Activated CD4-positive, alpha-beta T cell treated with anti-CD3 and anti-CD28 coated beads for 36 hours (primary cell): ENCODE measurements at places on chromosomes 6 and 20. TPM values are rescaled to one million over a fixed set of nuclear protein-coding genes. Genes with fewer than 3 reads are reported as not detected.
A peak's percentile ranks its signal among the peaks of the same experiment; 100 is the strongest.

The TREM1 gene
- 0.86 TPM for total RNA-seq

The CCN6 gene
- total RNA-seq: 0.32 TPM

GRCh38 chr6:139932671-139933070, 558.2 kb upstream of the CITED2 start:
- H3K4me1 ChIP-seq: no peaks in the 10 kb centered on the region
- no peak overlapping the region for H3K4me3 ChIP-seq
- no peak overlapping the region for H3K27ac ChIP-seq
- H3K36me3 ChIP-seq: no peaks in the 10 kb centered on the region
- H3K27me3 ChIP-seq: no peaks in the 10 kb centered on the region

GRCh38 chr6:27811451-27811772, 100.8 kb downstream of the OR2B2 start:
- no peaks in the 10 kb centered on the region for H3K27me3 ChIP-seq
- peak overlapping the region; percentile 86 for H3K4me3 ChIP-seq
- peaks cover 10% of the 10 kb centered on the region for H3K36me3 ChIP-seq
- H3K4me1 ChIP-seq: peaks cover 52% of the 10 kb centered on the region
- no peak for DNase-seq
- H3K27ac ChIP-seq: peak overlapping the region; percentile 95

GRCh38 chr6:120219339-120219738, 869.8 kb upstream of the MAN1A1 start:
- no peaks in the 10 kb centered on the region for H3K4me1 ChIP-seq
- no peak overlapping the region for H3K4me3 ChIP-seq
- no peak for DNase-seq
- no peaks in the 10 kb centered on the region for H3K36me3 ChIP-seq
- H3K27ac ChIP-seq: no peak overlapping the region

The CTCFL gene
- not detected for total RNA-seq

DNA sequence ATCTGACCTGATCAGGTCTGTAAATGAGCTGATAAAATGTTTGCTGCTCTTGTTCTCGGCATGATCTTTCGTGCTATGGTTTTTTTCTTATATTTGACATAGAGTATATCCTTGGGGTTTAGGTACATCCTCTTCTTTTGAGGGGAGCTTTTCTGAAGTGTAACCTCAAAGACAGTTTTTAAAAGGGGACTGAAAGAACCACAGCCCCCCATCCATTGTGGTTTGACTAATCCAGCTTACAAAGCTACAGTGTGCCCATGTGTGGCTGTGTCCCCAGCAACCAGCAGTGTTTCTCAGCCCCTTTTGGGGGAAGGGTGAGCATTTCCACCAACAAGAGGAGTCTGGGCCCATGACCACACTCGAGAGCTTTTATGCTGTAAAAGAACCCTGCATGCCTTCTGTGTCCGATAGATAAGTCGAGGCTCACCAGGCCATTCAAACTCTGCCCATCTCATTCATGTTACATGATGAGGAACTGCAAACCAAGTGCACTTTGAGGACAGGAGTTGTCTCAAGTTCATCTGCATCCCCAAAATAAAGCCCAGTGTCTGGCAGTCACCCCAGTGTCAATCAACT, 266.0 kb downstream of the SLC24A3 start:
- H3K27ac ChIP-seq: no peak overlapping the region
- DNase-seq: no peak
- no peaks in the 10 kb centered on the region for H3K36me3 ChIP-seq

DNA sequence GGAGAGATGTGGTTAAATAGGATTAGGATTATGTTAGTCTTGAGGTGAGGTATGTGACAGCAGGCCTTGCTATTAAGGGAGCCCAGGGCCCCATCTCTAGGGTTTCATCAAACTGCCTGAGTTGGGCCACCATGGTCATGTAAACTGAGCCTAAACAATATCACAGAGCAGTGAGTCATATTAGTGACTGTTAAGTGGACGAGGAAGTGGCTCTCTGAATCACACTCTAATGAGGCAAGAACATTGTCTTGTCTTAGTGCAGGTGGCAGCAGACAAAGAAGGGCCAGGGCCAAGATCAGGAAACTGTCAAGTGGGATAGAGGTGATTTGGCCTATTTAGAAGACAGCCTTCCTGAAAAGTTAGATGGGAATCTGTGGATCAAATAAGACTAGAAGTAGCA, 23.1 kb downstream of the ENPP3 start:
- H3K4me1 ChIP-seq: no peaks in the 10 kb centered on the region
- no peak overlapping the region for H3K4me3 ChIP-seq
- no peak for DNase-seq
- H3K27me3 ChIP-seq: no peaks in the 10 kb centered on the region

The ADTRP gene
- 26.3 TPM for total RNA-seq

GRCh38 chr6:81770381-81770780, 17.9 kb upstream of the TENT5A start:
- peaks cover 10% of the 10 kb centered on the region for H3K27me3 ChIP-seq
- peaks cover 3% of the 10 kb centered on the region for H3K4me1 ChIP-seq

GRCh38 chr6:52133324-52133723, 45.9 kb upstream of the PKHD1 start:
- H3K27ac ChIP-seq: no peak overlapping the region
- DNase-seq: no peak
- H3K4me1 ChIP-seq: peaks cover 5% of the 10 kb centered on the region
- H3K27me3 ChIP-seq: peaks cover 9% of the 10 kb centered on the region
- no peaks in the 10 kb centered on the region for H3K36me3 ChIP-seq
- H3K4me3 ChIP-seq: no peak overlapping the region

GRCh38 chr6:21257125-21257524, 336.4 kb upstream of the SOX4 start:
- H3K27ac ChIP-seq: no peak overlapping the region
- peaks cover 5% of the 10 kb centered on the region for H3K27me3 ChIP-seq
- H3K36me3 ChIP-seq: no peaks in the 10 kb centered on the region
- no peak overlapping the region for H3K4me3 ChIP-seq

GRCh38 chr6:132959639-132960326, 145.4 kb downstream of the RPS12 start:
- DNase-seq: no peak
- H3K4me3 ChIP-seq: no peak overlapping the region
- H3K36me3 ChIP-seq: no peaks in the 10 kb centered on the region
- no peak overlapping the region for H3K27ac ChIP-seq
- H3K27me3 ChIP-seq: peaks cover 36% of the 10 kb centered on the region

The FRK gene
- 0.02 TPM for total RNA-seq

The PCED1A gene
- total RNA-seq: 35.3 TPM

The PRPH2 gene
- not detected for total RNA-seq

GRCh38 chr6:168307695-168308021, 11.9 kb downstream of the DACT2 start:
- no peak overlapping the region for H3K4me3 ChIP-seq
- H3K27ac ChIP-seq: no peak overlapping the region
- peaks cover 3% of the 10 kb centered on the region for H3K27me3 ChIP-seq
- no peaks in the 10 kb centered on the region for H3K4me1 ChIP-seq
- H3K36me3 ChIP-seq: no peaks in the 10 kb centered on the region
- no peak for DNase-seq

The TIAM2 gene
- 12.0 TPM for total RNA-seq

The PTCRA gene
- not detected for total RNA-seq

- H3K36me3 ChIP-seq: no peaks in the 10 kb centered on the region
- no peak overlapping the region for H3K27ac ChIP-seq
- H3K27me3 ChIP-seq: peaks cover 2% of the 10 kb centered on the region
- DNase-seq: no peak
Observed at GRCh38 chr20:22729180-22729579, 144.8 kb upstream of the FOXA2 start.

DNA sequence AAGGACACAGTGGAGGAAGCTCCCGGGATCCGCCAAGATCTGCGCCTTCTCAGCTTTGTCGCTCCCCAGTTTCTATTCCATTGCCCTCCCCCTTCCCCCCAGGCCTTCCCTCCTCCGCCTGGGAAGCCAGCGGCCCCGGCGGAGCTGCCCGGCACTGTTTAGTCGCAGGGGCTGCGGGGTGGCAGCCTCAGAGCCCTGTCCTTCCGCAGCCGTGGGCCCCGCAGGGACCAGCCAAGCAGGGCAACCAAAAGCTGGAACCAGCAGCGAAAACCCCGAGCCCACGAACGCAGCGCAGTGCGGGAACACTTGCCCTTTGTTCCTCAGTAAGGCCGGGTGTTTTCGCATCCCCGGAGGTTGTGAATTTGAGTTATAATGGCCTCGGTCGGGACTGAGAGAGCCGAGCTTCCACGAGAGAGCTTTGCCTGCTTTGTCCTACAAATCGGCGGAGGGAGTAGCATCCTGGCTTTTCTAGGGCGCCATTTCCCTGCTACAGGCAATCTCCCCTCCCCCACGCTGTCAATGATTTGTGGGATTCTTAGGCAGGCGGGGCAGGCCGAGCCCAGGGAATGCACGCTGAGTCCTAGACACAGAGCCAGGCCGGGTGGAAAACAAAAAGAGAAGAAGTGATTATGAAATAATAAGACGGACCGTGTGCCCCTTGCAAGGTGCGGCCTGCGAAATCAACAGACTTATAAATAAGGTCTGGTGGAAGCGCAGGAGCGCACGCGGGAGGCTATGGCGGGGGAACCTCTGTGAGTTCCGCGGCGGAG, 4.0 kb upstream of the TUBB2B start:
- peak overlapping the region; percentile 55 for H3K4me3 ChIP-seq
- no peak overlapping the region for H3K27ac ChIP-seq
- peak; percentile 27 for DNase-seq

The ASCC3 gene
- 50.3 TPM for total RNA-seq

GRCh38 chr20:64106435-64106961, 867 bp downstream of the NPBWR2 start:
- no peak overlapping the region for H3K4me3 ChIP-seq
- H3K4me1 ChIP-seq: peaks cover 5% of the 10 kb centered on the region
- no peak overlapping the region for H3K27ac ChIP-seq
- DNase-seq: no peak
- H3K36me3 ChIP-seq: no peaks in the 10 kb centered on the region

DNA sequence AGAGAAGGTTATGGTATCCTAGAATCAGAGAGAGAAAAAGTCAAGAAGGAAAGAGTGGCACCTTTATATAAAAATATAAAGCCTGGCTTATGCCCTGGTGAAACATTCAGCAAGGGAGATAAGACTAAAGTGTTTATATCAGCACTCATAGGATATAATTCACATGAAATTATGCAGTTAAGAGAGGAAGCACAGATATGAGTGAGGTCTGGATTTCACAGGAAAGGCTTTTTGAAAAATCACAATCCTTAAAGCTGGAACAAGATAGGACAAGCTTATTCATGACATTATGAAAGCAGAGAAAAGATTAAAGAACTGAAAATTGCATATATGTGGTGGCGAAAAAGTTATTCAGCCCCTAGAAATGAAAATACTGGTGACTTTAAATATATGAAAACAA, 181.2 kb upstream of the FLRT3 start:
- no peak for DNase-seq
- H3K4me3 ChIP-seq: no peak overlapping the region
- no peaks in the 10 kb centered on the region for H3K27me3 ChIP-seq
- H3K27ac ChIP-seq: no peak overlapping the region
- H3K36me3 ChIP-seq: no peaks in the 10 kb centered on the region

DNA sequence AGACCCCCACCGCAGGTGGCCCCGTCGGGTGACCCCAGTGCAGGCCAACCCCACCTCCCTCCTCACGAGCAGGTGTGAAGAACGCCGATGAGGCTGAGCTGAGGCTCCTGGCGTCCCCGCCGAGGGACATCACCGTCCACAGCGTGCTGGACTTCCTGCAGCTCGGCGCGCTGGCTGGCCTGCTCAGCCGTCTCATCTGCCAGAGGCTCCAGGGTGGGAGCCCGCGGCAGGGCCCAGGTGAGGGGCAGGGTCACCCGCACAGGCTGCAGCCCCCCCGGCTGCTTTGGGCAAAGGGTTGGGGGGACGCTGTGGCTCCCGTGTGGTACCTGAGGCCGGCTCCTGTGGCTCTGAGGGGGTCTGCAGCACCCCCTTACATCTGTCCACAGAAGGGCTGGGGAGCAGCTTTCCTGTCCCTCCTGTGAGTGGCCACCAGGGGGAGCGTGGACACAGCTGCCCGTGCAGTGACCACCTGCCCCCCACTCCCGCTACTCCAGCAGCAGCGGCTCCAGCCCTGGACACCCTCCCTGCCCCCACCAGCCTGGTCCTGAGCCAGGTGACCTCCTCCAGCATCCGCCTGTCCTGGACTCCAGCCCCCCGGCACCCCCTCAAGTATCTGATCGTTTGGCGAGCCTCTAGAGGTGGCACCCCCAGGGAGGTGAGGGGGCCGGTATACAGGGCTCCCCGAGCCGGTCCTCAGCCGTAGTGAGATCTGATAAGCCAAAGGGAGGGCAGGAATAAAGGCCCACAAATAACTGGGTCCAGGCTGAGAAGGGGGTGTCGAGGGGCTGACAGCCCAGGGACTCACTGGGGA, 16.5 kb downstream of the COL20A1 start:
- no peaks in the 10 kb centered on the region for H3K36me3 ChIP-seq
- H3K4me3 ChIP-seq: no peak overlapping the region
- H3K27ac ChIP-seq: no peak overlapping the region
- H3K27me3 ChIP-seq: peaks cover 3% of the 10 kb centered on the region
- no peaks in the 10 kb centered on the region for H3K4me1 ChIP-seq

- H3K36me3 ChIP-seq: no peaks in the 10 kb centered on the region
- H3K27ac ChIP-seq: no peak overlapping the region
- no peak overlapping the region for H3K4me3 ChIP-seq
- H3K27me3 ChIP-seq: peaks cover 6% of the 10 kb centered on the region
Observed at GRCh38 chr20:44392776-44393607, 37.5 kb downstream of the HNF4A start.

GRCh38 chr6:150377211-150377781, 8.5 kb downstream of the IYD start:
- no peak overlapping the region for H3K27ac ChIP-seq
- no peak for DNase-seq
- H3K4me1 ChIP-seq: no peaks in the 10 kb centered on the region
- peaks cover 21% of the 10 kb centered on the region for H3K27me3 ChIP-seq
- H3K36me3 ChIP-seq: no peaks in the 10 kb centered on the region
- no peak overlapping the region for H3K4me3 ChIP-seq

DNA sequence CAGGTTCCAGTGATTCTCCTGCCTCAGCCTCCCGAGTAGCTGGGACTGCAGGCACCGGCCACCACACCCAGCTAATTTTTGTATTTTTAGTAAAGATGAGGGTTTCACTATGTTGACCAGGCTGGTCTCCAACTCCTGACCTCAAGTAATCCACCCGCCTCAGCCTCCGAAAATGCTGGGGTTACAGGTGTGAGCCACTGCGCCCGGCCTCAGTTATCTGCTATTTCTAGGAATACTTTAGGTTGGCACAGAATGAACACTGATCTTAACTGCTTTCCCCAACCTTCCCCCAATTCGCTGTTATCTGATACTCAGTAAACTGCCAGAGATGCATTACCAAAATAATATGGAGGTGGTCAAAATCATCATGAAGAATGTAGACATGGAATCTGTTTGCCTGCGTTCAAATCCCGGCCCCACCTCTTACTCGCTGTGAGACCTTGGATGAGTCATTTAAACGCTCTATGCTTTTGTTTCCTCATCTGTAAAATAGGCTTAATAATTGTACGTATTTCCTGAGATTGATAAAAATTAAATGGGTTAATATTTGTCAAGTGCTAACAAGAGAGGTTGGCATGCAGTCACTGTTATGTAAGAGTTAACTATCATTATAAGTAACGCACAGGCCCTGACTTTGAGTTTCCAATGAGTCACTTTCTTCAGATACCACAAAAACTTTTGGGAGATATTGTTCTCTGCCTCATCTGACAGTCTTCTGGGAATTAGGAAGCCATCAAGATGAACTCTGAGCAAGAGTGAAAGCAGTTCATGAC, 44.5 kb upstream of the NCOA3 start:
- peaks cover 41% of the 10 kb centered on the region for H3K4me1 ChIP-seq
- no peak overlapping the region for H3K4me3 ChIP-seq
- peak overlapping the region; percentile 31 for H3K27ac ChIP-seq
- H3K27me3 ChIP-seq: no peaks in the 10 kb centered on the region
- H3K36me3 ChIP-seq: no peaks in the 10 kb centered on the region

GRCh38 chr20:49631061-49631716, 63.3 kb upstream of the PTGIS start:
- H3K4me1 ChIP-seq: no peaks in the 10 kb centered on the region
- no peak overlapping the region for H3K27ac ChIP-seq
- H3K36me3 ChIP-seq: peaks cover 15% of the 10 kb centered on the region
- no peaks in the 10 kb centered on the region for H3K27me3 ChIP-seq
